ENCODE measurements at places on chromosomes 12 and 14.

- no peak for DNase-seq
These were observed 361.2 kb downstream of the ATP23 start for GRCh38 chr12:58302487-58303011.

- no peak for DNase-seq
These were observed 31.4 kb upstream of the RFX4 start for GRCh38 chr12:106551410-106551809.

GRCh38 chr14:77066578-77067172 lies 31.4 kb upstream of the CIPC start:
- no peak for DNase-seq

GRCh38 chr12:111201036-111201435 lies 167.9 kb downstream of the PHETA1 start:
- no peak for DNase-seq

- DNase-seq, result no peak
These were observed 72.0 kb downstream of the PPP2R5E start for GRCh38 chr14:63470962-63471793.

GRCh38 chr12:119068129-119068856 lies 87.0 kb downstream of the SRRM4 start:
- DNase-seq, result no peak

Measured in CD4-positive, alpha-beta memory T cell (primary cell).